ENCODE measurements at places on chromosomes 6 and 20.

DNA sequence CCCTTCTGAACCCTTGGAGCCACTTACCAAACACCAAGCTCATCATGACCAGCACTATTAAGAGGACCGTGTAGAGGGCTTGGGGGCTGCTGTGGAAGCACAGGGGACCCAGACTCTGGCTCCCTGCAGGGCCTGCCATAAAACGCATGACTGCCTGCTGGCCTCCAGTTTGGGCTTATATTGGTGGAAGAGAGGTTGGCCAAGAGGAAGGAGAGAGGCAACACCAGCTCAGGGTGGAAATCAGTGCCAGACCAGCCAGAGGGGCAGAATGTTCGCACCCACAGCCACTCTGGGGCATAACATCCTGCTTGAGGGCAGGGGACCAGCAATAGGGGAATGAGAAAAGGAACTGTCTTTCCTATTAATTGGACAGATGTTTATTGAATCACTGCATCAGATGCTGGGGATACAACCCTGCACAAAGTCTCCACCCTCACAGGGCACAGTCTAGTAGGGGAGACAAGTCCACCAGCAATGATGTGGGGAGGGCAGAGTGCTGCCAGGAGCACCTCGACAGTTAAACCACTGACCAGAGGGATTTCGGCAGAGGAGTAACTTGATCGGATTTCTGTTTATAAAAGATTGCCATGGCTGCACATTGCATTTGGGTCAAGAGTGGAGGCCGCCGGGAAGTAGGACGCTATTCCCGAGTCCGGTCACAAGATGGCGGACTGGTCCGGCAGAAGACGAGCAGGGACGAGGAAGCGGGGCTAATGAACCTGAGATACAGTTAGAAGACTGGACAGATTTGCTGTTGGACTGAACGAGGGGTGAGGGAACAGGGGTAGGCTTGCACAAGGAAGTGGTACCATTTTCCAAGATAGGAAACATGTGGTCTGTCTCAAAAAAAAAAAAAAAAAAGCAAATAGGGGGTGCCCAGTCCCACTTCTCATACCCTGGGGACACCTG, at the start of gene LY6G5C:
LY6G5C (minus strand) TSS at position 842 of the 909 bp plus-strand sequence; CDS start at position 148, 694 bp downstream.
- DNase-seq = no peak

DNA sequence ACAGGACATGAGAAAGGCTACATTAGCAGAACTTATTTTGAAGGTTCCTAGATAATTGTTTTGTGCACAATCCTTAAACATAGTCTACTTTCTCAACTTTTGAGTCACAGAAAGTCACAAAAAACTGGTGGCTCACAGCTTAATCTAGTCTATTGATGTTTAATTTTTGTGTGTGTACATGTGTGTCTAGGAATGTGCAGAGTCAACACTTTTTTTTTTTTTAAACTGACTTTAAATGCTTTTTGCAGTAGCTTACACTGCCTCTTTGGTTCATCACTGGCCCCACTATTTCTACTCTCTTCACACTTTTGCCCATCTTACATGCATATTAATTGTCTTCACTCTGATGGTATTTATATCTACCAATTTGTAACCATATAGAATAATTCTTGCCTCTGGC, 566.9 kb downstream of the BCKDHB start:
- no peak for DNase-seq

- no peak for DNase-seq
Measured at GRCh38 chr6:3444276-3445088, 12.4 kb downstream of the SLC22A23 start.

- no peak for DNase-seq
Measured at GRCh38 chr6:90175627-90176538, 120.8 kb downstream of the BACH2 start.

DNA sequence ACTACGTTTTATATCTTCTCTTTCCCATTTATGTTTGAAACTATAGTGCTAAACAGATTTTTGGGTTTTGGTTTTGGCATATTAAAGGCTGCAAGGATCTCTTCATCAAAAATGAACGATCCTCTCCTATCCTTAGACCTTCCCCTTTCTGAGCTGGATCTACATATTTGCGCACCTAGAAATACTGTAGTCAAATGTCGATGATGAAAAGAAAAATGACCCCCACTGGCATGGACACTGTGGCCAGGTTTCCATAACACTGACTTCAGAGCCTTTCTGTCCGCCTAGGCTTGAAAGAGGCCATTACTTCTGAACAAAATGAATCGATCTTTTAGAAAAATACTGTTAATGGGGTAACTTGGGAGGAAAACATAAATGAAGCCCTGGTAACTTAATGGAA, 5.8 kb downstream of the FLRT3 start:
- DNase-seq = no peak

- no peak for DNase-seq
Measured at GRCh38 chr6:39572661-39573340, 152.4 kb downstream of the KIF6 start.

DNA sequence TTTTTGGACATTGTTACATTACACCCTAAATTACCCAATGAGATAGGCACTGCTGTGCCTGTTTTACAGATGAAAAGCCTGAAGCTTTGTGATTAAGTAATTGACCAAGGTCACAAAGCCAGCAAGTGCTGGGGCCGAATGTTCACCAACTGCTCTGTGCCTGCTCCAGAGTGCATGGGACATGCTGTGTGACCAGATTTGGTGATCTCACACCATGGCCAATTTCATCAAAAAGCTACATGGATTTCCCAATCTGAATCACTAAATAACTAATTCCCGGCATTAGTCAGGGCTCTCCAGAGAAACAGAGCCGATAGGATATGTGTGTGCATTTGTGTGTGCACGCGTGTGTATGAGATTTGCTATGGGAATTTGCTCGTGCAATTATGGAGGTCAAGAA, 228.3 kb upstream of the ECI2 start:
- no peak for DNase-seq

DNA sequence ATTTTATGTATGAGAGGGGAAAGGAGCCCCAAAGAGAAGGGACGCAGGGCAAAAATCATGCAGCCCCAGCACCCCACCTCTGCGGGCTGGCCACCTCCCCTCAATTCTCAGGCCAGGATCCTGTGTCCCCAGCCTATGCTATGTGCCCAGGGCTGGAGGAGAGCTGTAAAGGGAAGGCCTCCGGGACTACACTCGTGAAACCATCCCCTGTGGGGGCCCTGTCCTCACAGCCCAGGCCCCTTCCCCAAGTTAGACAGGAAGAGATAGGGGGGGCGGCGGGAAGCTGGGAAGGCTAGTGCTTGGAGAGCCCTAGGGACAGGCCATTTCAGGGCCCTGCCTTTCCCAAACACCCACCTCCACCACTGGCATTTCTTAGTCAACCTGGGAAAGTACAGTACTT, 1.4 kb upstream of the COL11A2 start:
- no peak for DNase-seq

- DNase-seq = no peak
Measured at GRCh38 chr6:126188279-126188909, 151.5 kb upstream of the CENPW start.

DNA sequence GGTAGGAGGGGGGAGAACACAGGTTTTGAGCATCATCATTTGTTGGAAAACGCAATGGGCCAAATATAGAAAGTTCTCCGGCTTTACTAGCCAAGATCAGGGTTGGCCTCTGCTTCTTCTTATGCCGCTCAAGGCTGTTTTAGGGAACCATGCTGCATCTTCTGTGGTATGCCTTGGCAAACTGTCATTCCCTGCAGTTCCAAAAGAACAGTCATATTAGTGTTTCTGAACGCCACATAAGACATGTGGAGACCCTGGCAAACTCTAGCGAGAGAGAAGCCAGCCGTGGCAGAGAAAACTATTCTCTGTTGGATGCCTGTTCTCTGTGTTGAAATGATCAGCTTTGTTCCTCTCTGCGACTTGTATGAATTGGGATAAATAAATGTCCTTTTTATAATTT, 10.8 kb downstream of the ACTR5 start:
- DNase-seq = no peak

DNA sequence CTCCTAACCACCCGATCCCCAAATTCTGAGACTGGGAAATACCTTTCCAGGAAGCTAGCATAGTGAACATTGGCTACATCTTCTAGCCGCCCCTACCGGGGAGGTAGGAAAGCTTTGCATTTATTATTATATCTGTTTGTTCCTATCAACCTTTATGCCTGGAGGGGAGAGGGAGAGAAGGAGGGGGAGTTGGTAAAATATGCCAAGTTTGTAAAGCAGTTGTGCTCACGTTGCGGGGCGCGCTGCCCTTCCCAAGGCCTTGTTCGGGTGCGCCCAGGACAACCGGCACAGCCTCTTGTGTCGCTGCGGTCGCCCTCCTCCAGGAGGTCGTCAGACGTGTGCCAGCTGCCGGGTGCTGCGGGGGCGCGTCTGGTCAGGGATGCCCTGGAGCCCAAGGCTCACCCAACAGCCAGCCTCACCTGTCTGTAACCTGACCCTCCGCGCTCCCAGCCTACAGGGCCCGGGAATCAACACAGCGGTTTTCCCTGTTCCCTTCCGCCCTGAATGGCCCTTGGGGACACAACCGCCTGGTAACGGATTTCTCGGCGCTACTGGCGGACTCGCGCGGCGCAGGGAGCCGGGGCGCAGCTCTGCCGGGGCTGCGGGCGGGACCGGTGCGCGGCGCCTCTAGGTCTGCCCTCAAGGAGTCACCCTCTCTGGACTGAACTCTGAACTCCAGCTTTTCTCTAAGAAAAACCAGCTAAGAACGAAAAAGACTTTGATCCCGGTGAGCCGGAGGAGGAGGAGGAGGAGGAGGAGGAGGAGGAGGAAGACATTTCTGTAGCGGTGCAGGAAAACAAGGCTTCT, 1.1 kb upstream of the OVOL2 start:
- peak; percentile 6 for DNase-seq

GRCh38 chr6:37182736-37183590, 13.0 kb downstream of the PIM1 start:
- no peak for DNase-seq

All from NCI-H1048 (cell line).